ENCODE measurements at places on chromosomes 3 and 15.
A peak's percentile ranks its signal among the peaks of the same experiment; 100 is the strongest.

GRCh38 chr15:86515625-86516024, 436.0 kb downstream of the AGBL1 start:
- no peak for DNase-seq

DNA sequence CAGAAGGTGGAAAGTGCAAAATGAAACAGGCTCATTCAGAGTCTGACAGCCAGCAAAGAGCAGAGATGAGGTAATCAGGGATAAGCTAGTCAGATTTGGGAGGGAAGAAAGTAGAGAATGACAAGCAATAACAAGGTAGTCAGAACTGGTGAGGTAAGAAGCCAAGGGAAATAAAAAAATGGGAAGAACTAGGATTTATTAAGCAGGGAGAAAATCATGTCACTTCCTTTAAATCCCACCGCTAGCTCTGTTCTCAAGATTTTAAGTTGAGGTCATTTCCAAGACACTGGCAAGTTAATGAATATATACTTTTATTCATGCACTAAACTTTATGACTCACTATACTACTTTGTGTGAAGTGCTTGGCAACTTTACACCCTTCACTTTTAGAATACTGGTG, 1106.8 kb downstream of the IGSF11 start:
- no peak for DNase-seq

DNA sequence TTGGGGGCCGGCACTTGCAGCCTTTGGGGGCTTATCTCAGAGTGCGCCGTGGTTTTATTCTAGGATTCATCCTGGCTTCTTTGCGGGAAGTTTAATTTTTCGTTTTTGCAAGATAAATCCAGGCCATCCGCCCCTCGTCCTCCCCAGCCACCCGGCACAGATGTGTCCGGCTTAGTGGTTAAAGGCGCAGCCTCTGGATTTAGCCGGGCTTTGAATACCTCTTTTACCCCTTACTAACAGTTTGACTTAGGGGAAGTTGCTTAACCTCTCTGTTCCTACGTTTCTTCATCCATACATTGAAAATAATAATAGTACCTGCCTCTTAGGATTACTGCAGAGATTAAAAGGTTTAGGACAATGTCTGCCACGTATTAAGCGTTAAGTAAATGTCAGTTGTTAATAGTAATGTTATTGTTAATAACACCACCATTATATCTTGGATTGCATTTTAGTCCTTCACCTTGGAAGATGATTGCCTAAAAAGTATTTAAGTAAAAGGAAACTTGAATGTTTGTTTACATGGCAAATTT, 714 bp downstream of the ECT2 start:
- no peak for DNase-seq

DNA sequence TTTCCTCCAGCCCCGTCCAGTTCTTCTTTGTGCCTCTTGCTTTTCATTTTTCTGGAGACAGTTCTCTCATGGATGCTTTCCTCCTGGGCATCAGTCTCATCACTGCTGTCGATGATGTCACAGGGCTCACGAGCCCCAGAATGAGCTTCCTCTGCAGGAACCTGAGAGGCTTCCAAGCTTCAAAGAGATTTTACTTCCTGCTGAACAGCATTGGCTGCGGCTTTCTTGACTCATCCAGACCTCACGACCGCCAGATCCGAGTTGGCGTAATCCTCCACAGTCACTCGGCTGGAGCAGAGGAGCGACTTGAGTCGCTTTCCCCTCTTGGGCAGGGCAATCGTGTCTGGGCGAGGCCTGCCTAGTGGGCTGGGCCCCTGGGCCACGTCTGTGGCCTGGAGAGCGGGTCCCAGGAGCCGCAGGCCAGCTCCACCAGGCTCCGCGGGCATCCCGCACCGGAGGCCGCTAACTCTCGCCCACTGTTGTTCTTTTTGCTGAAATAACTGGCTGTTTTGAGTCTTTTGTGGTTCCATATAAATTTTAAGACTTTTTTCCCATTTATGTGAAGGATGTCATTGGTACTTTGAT, 20.8 kb upstream of the FAN1 start:
- DNase-seq, result no peak

- no peak for DNase-seq
Observed at GRCh38 chr3:100144255-100144866, 30.1 kb upstream of the FILIP1L start.

DNA sequence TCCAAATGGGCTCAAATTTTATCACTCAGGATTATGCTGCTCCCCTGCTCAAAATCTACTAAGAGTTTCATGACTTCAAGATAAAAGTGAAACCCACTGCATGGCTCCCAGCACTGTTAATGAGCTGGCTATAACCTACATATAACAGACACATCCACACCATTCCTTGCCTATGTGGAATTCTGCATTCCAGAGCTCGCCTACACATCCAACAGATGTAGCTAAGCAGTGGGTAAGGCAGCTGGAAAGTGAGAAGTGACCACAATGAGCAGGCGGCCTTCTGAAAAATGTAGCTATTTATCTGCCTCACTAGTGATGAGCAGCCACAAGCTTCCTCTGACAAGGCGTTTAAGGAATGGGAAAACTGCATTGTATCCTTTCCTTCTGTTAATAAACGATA, 92.0 kb upstream of the TRIM42 start:
- DNase-seq, result no peak

GRCh38 chr3:149277331-149277813, 55.7 kb upstream of the CP start:
- no peak for DNase-seq

GRCh38 chr15:70293591-70294470, 196.1 kb upstream of the TLE3 start:
- no peak for DNase-seq

DNA sequence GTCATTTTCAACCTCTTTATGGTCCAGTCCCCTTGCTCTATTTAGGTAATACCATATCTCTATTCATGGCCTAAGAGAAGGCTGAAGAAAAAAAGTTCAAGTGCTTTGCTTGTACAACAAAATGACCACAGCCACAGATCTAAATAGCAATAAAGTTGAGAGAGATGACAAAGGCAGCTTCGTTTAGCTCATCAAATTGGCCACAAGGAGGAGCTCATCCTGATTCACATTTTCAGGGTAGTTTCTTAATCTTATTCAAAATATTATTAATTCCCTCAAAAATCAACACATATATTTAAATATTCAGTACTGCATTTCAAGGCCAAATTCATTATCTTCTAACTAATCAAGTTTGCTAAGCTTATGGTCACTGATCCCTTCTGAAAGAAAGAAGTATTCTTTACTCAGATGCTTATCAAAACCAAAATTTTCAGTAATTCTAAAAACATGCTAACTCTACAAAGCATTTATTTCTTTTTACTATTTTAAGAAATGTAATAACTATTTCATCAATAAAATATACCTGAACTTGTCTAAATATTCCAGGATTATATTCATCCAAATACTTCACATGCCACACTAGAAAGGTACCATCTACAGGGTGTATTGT, 85.5 kb downstream of the DMXL2 start:
- peak; percentile 10 for DNase-seq

DNA sequence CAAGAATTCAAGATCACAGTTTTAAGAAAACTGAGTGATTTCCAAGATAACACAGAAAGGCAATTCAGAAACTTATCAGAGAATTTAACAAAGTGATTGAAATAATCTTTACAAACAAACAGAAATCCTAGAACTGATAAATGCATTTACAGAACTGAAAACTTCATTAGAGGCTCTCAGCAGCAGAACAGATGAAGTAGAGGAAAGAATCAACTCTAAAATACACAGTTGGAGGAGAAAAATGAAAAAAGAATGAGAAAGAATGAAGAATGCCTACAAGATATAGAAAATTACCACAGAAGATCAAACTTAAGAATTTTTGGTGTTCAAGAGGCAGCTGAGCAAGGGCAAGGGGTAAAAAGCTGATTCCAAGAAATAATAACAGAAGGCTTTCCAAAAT, 168.8 kb downstream of the POLR2M start:
- DNase-seq, result no peak

DNA sequence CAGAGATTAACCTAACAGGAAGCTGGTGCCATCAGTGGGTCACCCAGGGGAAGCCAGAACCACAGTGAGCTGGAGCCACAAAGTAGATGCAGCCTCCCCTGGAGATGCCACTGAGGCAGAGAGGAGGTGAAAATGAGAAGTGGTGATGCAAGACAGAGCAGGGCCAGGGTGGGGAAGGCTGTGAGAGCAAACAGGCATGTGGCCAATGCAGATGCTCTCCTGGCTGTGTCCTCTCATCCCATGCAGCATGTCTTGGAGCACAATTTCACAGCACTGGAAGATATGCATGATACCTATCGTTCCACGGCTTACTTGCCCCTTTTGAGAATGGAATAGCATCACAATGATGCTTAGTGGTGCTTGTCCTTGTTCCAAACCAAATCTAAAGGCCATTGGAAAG, 126.3 kb downstream of the ABHD5 start:
- no peak for DNase-seq

- DNase-seq, result no peak
Observed at GRCh38 chr3:46882377-46883053, 5.0 kb downstream of the PTH1R start.

DNA sequence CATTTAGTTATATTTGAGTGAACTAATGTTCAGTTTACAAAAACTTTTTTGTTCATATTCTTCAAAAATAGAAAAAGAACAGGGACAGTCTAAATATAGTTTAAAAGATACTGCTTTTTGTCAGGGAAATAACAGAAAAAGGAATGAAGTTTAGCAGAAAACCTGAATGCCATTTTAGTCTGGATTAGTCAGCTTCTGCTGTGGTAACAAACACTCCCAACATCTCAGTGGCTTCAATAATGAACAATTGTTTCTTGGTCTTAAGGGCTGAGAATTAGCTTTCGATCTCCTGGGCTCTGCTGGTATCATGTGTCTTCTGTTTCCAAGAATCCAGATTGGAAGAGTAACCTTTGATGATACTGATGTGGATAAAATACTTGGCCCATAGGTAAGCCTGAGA, 12.4 kb upstream of the USP13 start:
- no peak for DNase-seq

GRCh38 chr3:149727656-149728055, 24.6 kb downstream of the COMMD2 start:
- DNase-seq, result no peak

- no peak for DNase-seq
Observed at GRCh38 chr3:127728417-127729015, 55.8 kb downstream of the ABTB1 start.

DNA sequence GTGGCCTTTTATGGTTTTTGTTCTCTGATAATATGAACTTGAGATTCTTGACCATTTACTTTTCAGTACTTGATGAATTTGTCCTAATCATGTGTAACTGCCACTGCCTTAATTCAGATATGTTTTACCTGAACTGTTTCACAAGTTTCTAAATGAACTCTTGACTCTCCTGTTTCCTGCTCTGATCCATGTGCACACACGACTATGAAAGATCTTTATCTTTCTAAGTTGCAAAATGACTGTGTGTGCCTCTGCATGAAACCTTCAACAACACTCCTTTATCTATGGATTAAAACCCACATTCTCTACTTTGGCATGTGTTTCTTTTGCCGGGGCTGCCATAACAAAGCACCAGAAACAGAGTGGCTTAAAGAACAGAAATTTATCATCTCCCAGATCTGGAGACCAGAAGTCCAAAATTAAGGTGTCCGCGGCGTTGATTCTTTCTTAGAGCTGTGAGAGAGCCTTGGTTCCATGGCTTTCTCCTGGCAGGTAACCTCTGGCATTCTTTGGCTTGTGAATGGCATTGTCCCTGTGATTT, 275.0 kb downstream of the ADAMTSL3 start:
- DNase-seq, result no peak

DNA sequence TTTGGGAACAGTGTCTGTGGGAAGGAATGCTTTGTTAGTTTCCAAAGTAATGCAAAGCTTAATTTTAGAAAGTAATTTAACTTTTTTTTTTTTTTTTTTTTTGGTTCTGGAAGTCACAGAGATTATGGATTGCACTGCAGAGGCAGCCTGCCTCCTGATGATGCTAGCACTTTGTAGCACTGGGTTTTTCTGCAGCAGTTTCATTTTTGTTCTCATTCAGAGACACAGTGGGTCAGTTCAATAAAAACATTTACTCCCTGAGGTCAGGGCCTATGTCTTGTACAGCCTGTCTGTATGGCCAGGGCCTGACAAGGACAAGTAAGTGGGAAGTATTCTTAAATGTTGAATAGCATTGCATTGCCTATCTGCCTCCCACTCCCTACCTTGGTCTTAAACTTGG, 39.0 kb upstream of the NDUFB4 start:
- no peak for DNase-seq

- no peak for DNase-seq
Observed at GRCh38 chr15:50227076-50227475, 38.5 kb downstream of the HDC start.

DNA sequence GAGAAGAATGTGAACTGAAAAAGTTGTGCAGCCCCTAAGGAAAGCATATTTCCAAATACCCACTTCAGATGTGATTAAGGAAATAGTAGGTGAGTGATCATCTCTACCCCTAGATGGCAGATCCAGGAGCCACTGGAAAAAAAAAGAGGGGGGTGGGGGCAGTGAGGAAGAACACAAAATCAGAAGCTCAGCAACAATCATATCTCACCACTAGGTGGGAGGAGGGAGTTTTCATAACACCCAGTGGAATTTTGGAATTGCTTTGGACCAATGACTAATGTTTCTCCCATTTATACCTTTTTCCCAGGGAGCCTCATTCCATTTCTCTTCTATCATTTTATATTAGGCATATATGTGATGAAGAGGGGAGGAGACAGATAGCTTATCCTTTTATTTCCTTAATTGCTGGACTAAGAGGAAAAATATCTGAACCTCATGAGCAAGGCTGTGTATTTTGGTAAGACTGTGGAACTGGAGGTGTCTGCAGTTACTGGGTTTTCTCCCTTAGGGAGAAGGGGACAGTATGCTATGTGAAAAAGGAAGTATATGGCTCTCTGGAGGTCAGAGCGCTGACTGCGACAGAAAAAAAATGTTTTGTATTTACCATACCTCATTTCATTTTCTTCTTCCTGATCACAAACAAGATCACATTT, 363.4 kb downstream of the GAP43 start:
- DNase-seq, result no peak

- no peak for DNase-seq
Observed at GRCh38 chr3:14512281-14512941, 27.7 kb downstream of the GRIP2 start.

DNA sequence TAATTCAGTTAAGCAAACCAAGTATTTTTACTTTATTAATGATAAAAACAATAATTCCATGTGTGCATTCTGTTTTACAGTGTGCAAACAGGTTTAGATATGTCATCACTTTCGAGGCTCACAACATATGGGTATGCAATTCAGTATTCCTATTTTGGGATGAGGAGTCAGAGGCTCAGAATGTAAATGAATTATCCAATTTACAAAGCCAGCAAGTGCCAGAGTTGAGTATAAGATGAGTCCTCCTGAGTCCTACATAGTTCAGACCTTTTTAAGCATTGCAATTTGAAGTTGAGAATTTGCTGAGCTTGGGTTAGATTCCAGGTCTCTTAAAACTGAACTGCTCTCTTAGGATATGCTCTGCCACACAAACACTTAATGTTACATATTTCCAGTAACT, 424.2 kb upstream of the ROBO2 start:
- DNase-seq, result no peak
